Activated T-cell treated with anti-CD3 and anti-CD28 coated beads, Interleukin-2, amount 50 U/mL, for 1 hour (primary cell): ENCODE measurements at places on chromosomes 12 and 14.

- no peak for DNase-seq
Observed at GRCh38 chr14:102829016-102829548, 51.8 kb downstream of the TRAF3 start.

- DNase-seq, result peak; percentile 55
Observed at GRCh38 chr12:47941871-47942613, 21.4 kb upstream of the TMEM106C start.

GRCh38 chr12:109115758-109116610, at the start of gene ACACB:
ACACB (plus strand) TSS chr12:109116587; CDS start chr12:109139406, 22,819 bp downstream.
- no peak for DNase-seq

GRCh38 chr12:116931665-116932064, 20.9 kb downstream of the FBXW8 start:
- no peak for DNase-seq

- no peak for DNase-seq
Observed at GRCh38 chr14:98963610-98964009, 308.4 kb downstream of the BCL11B start.

GRCh38 chr12:123906711-123907420, 65.8 kb downstream of the CCDC92 start:
- DNase-seq, result no peak

- no peak for DNase-seq
Observed at GRCh38 chr12:130925666-130926015, 28.1 kb upstream of the ADGRD1 start.

- peak; percentile 87 for DNase-seq
Observed at GRCh38 chr12:52870361-52871290, 21.8 kb upstream of the KRT78 start.

DNA sequence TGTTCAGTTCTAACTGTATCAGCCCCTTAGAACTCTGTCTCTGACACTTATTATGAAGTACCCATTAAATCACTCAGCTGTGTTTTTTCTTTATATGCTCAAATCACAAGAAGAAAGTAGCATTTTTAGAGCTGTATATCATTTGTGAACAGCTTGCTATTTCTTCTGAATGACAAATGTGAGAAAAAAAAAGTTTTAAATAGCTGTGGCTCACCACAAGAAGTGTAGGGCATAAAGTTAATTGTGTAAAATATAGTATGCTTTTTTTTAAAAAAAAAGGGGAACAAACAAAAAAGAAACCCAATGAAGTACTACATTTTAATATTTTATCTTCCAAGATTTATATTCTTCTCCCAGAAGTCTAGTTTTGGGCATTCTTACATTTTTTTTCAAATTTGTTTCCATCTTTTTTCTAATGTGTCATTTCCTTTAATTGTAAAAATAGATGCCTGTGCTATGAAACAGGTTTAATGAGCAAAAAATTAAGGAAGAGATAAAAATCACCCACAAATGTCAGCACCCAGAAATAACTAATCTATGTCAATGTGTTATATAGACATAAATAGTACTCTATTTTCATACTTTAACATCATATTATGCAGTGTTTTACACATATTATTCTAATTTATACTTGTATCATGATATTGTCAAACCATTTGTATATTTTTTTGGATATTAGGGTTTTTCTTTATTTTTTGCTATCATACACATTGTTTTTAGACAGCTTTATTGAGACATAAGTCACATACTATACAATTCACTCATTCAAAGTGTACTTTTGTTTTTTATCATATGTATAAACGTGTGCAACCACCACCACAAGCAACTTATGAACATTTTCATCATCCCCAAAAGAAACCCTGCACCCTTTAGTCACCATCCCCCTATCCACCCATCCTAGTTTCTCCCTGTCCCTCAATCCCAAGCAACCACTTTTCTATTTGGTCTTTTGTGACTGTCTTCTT, 22.4 kb upstream of the LRRK2 start:
- no peak for DNase-seq

DNA sequence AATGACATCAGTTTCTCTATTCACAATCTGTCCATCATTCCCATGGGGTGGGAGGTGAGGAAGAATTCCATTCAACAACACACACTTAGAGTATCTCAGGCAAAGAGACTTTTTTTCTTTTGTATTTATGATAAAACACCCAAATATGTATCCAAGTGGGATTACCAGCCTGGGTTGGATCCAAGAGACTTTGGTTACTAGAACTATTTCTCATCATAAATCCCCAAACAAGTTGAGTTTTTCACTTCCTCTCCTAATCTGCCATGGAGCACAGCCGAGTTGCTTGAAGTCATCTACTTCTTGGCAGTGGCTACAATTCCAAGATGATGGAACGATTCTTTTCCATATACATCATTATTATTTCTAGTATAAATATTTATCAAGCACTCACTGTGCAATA, 209.2 kb upstream of the HMGA2 start:
- DNase-seq, result no peak

- no peak for DNase-seq
Observed at GRCh38 chr14:22438742-22439141, 150.3 kb downstream of the DAD1 start.

- DNase-seq, result peak; percentile 39
Observed at GRCh38 chr12:5022465-5023061, 21.1 kb upstream of the KCNA5 start.

DNA sequence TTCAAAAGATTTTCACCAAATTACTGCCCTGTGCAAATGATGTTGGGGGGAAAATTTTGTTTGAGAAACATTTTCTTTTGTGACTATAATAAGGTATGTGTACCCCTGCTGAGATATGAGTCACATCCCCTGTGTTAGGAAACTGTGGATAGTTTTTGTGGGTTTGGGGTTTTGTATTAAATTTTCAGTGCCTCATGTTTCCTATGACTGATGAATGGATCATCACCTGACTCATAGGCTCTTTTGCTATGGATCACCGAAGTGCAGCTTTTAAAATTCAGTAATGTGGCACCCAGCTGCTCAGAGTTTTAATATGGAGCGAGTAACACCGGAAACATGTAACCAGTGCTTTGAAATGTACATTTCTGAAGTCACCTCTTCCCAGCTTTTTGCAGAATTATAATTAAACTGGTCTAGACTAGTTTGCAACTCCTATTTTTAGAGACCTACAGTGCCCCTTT, 167.4 kb upstream of the HMGA2 start:
- DNase-seq, result no peak

GRCh38 chr12:132754160-132754932, 7.3 kb downstream of the ANKLE2 start:
- no peak for DNase-seq

DNA sequence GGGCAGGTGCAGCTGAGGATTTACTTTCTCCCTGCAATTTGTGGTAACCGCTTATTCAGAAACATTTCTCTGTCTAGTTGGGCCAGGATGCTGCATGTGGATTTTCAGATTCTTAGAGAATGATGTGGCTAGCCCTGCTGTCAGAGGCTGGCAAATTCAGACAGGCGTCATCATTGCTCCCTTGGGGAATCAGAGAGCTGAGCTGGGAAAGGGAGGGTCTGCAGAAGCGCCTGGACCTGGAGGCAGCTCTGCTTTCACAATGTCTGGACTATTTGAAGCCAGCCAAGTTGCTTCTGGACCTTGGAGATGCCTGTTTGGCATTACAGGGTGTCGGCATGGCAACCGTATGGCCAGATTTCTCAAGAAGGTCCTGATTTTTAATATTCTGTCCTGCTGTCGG, 3.4 kb downstream of the GALNT16 start:
- no peak for DNase-seq

GRCh38 chr14:74488786-74489397, 4.2 kb downstream of the NPC2 start:
- no peak for DNase-seq

- no peak for DNase-seq
Observed at GRCh38 chr14:22024137-22024536, 350.5 kb upstream of the OR4E1 start.

GRCh38 chr12:54704202-54704601, 56.0 kb upstream of the DCD start:
- no peak for DNase-seq

DNA sequence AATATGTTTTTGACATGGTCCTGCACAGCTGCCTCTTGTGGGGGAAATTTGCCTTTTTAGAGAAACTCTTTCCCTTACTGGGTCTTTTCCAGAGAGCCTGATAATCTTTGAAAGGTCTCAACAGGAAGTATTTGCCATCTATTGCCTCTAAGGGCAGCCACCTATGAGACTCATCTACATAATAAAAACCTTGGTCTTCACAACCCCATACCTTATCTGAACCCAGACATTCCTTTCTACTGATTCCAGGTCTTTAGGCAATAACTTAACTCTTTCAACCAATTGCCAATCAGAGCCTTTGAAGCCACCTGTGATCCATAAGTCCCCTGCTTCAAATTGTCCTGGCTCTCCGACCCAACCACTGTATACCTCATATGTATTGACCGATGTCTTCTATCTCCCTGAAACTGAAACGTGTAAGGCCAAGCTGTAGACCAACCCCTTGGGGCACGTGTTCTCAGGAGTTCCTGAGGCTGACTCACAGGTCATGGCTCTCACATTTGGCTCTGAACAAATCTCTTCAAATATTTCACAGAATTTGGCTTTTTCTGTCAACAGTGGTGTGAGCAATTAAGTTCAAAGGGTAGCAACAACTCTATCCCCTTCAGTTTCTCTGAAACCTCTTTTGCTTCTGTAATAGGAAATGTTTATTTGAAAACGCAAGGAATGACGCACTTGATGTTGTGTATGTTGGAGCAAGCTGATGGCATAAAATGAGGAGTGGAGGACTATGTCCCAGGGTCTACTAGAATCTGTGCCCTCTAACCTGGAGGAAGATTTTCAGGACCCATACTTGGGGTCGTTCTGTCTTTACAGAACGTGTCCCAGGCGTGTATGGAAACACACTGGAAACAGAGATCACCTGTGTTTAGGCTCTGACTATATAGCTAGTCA, 49.2 kb upstream of the EIF5 start:
- no peak for DNase-seq

DNA sequence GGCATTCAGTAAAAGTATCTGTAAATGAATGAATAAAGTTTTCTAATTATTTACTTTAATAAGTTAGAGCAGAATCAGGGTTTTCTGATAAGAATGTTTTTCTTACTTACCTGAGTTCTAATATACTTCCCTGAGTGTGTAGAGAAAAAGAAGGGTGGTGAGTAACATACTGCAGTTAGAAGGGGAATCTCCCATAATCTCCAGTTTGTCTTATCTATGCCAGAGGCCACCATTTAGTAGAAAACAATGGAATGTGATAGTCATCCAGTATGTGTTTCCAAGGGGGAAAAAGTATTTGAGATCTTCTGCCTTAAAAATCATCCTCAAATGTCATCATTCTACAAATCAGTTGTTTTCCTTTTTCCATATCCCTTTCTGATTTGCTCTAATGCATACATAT, 56.5 kb upstream of the PAWR start:
- no peak for DNase-seq

DNA sequence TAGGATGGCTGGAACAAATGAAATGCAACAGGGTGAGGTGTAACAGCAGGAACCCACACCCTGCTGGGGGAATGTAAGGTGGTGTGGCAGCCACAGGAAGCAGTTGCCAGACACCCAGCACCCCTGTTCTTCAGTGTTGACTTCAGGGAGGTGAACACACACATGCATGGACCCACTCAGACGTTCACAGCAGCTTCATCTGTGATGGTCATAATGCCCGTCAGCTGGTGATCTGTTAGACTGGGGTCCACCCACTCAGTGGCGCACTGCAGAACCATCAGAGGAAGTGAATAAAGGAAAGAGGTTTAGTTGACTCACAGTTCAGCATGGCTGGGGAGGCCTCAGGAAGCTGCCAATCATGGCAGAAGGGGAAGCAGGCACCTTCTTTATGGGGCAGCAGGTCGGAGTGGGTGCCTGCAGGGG, 22.7 kb upstream of the TEX22 start:
- DNase-seq, result no peak

DNA sequence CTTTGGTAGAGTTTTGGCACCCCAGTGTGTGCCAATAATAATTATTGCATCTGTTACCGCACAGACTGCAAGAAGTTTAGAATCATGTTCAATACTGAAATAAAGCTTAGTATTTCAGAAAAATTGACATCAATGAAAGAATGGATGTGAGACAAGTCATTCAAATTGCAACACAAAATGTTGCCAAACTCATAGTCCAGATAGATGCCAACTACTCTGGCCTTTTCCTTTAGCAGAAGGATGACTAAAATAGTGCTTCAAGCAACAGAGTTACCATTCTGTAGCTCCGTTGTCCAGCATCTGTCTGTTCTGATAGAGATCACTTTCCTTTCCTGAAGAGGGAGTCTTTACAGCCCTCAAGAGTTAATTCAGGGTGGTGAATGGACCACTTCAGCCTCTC, 77.5 kb downstream of the LIN7A start:
- no peak for DNase-seq

DNA sequence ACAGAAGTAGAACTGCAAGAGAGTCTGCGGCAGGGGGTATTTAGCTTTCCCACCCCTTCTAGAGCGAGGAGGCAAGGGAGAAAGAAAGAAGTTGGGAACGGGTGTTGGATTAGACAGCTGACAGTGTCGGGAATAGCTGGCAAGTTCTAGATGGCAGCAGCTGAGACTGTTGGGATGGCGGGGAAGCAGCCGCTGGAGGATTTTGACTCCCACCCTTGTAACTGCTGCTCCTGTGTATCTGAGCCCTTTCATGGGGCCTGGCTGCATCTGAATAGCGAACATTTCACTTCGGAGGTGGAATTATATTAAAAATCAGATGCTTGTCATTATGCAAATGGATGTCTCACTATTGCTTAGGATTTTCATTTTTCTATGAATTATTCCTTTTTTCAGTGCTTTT, 104.6 kb downstream of the AACS start:
- no peak for DNase-seq

GRCh38 chr12:51409846-51410245, 14.8 kb upstream of the SLC4A8 start:
- DNase-seq, result no peak

GRCh38 chr12:1108276-1108675, 117.3 kb downstream of the ERC1 start:
- no peak for DNase-seq

- no peak for DNase-seq
Observed at GRCh38 chr14:29054119-29054518, 287.5 kb downstream of the FOXG1 start.

DNA sequence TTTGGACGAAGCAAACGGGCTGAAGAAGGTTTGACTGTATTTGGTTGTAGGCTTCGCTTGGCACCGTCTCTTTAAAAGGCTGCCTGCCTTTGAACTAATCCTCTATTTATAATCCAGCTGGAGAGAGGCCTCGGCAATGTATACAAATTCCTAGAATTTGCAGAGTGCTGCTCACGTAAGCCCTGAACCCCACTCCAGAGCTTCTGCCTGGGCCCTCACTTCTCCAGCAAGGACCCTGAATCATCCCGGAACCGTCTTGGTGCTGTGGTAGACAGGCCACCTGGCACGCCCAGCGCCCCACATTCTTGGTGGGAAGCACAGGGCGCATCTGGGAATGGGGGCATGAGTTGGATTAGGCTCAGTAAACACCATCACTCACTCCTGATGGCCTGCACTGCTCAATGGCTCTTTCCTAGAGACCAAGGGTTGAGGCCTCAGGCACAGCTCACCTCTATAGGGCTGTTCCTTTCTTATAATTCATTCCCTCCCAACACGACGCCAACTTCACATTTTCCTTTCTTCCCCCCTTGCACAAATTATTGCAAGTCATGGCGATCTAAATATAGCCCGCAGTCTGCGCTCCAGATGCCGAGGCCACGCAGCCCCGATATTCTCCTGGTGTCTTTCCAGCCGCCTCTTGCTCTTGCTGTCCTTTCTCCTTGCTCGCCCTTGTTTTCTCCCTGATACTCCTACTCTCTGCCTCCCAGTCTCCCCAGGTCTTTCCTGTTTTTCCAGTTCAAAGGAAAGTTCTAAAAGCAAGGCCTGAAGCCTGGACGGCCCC, 141.0 kb downstream of the ZFP36L1 start:
- DNase-seq, result no peak

- DNase-seq, result no peak
Observed at GRCh38 chr14:76793324-76793723, 19.4 kb downstream of the ANGEL1 start.
